ENCODE measurements at places on chromosomes 13 and 19.

GRCh38 chr13:29830000-29830399 is 20.4 kb downstream of the UBL3 start:
- ATAC-seq, result no peak

DNA sequence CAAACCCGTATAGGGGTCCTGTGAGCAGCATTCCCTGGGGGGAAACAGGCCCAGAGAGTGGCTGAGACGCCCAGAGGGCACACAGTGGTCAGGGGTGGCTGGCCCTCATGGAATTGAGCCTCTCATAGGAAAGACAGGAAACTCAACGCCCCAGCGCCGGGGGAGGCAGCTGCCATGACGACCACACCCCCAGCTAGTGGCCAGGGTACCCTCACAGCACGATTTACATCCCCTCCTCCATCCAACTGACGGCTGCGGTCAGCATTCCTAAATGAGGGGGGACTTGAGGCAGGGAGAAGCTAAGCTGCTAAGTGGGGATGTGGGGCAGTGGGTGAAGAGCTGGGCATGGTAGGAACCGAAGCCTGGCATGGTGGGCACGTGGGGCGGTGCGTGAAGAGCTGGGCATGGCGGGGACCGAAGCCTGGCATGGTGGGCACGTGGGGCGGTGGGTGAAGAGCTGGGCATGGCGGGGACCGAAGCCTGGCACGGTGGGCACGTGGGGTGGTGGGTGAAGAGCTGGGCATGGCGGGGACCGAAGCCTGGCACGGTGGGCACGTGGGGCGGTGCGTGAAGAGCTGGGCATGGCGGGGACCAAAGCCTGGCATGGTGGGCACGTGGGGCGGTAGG is 10.0 kb downstream of the MED16 start:
- ATAC-seq, result no peak

DNA sequence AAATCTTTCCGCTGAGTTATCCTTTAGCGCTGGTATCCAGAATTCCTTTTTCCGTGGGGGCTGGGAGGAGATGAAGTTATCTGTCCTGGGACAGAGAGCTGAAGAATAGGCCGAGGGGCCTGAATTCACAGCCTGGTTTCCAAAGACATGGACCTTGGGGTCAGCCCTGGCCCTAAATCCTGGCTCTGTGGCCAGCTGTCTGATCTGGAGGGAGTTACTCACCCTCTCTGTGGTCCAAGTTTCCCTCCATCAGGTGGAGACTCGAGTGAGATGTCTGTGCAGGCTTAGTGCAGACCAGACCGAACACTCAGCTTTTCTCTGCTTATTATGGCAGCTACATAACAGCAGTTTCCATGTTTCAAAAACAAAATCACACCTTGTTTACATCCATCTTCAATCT is 59.6 kb downstream of the CDADC1 start:
- no peak for ATAC-seq

DNA sequence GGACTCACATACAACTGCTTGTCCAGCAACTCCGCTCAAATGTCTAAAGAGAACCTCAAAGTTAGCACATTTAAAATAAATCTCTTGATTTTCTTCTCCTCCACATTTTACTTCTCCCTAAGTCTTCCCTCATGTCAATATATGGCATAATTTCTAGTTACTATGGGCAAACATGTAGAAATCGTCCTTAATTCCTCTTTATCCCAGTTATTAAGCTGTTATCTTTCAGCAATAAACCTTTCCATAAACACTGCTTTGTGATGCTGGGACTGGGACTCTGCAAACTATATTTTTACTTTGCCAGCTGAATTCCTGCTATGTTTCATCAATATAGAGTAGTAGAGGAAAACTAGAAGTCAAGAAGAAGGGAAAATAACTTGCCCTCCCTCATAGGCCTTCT is 99.7 kb downstream of the KCNRG start:
- no peak for ATAC-seq

GRCh38 chr19:14414926-14415690 is 4.0 kb downstream of the DDX39A start:
- no peak for ATAC-seq

DNA sequence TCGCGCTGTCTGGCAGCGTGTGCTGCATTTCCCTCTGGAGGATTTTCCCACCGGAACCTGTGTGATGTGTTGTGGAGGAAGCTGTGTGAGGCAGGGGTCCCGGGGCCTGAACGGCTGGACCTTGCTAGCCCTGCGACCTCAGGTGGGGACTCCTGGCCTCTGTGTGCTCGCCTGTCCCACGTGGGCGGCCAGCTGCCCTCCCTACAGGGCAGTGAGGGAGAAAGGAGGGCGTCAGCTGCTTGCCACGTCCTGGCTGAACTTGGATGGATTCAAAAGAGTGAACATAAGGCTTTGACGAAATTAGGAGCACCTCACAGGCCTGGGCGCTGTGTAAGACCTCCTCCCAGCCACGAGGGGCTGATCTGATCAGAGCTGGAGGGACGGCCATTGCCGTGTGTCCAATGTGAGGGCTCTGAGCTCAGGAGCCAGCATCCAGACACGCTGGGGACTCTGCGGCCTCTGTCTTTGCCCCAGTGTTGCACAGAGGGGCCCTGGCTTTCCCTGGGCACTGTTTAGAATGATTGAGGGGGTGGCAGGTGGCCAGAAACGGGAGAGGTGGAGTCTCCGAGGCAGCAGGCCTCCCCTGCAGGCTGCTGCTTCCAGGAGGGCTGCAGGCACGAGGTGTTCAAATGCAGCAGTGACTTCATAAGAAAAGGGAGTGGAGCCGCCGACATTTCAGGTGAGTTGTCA is 13.0 kb downstream of the TFDP1 start:
- no peak for ATAC-seq
